ENCODE measurements at places on chromosomes 1 and 21. TPM values are rescaled to one million over a fixed set of nuclear protein-coding genes. Genes with fewer than 3 reads are reported as not detected.
A peak's percentile ranks its signal among the peaks of the same experiment; 100 is the strongest.

Gene DMBX1
- not detected for total RNA-seq

DNA sequence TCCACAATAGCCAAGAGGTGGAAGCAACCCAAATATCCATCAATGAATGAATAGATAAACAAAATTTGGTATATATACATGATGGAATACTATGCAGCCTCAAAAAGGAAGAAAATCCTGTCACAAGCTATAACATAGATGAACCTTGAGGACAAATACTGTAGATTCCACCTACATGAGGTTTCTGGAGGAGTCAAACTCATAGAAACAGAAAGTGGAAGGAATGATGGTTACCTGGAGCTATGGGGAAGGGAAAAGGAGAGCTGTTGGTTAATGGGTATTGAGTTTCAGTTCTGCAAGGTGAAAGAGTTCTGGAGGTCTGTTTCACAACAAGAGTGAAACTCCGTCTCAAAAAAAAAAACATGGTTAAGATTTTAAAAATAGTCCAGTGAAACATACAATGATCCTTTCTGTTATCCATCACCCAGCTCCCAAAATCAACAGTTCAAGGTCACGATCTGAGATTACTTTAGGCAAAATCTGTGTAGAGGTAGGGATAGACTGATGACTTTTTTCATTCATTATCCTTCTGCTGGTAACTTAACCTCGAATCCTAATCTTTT lies 80.8 kb upstream of the HNRNPU start:
- DNase-seq, result no peak

DNA sequence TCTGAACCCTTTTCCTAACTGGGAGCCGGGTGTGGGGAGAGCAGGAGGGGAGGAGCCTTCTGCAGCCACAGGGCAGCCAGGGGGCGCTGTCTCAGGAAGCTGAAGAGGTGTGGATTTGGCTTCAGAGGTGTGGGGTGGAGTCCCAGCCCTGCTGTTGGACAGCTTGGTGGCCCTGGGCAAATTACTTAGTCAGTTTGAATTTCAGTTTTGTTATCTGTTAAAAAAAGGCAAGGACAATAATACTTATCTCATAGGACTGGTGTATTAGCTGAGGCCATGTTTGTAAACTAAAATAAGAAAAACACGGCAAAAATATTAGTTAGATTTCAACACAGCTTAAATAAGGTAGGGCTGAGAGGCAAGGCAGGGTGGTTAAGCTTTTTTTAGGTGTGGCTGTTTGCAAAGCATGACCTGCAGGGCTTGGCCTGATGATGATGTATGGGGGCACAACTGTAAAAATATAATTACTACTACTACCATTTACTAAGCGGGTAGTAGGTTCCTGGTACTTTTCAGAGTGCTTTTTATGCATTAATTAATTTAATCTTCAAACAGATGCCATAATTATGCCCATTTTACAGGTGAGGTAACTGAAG lies 111.8 kb downstream of the PLXNA2 start:
- DNase-seq, result peak; percentile 72

GRCh38 chr1:222239130-222239529 lies 308.8 kb downstream of the HHIPL2 start:
- DNase-seq, result no peak

DNA sequence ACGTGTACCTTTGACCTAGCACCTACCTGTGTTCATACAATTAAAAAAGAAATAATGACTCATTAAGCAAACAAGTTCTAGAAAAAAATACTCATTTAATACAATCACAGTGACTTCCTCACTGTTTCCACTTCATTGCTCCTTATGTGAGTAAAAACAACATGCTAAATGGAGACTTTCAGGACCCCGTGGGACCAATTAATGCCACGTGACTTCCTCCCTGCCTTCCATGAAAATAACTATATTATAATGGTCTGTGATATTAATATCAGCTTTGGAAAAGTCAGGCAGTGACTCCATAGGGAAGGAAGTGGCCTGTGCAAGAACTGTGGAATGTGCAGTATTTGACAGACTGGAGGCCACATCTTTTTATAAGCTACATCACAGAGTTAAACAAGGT lies 337.8 kb downstream of the HLX start:
- DNase-seq, result no peak

Gene CD1E
- not detected for total RNA-seq

- peak; percentile 52 for DNase-seq
These were observed 23.2 kb downstream of the HIVEP3 start for GRCh38 chr1:41895552-41895951.

Gene FAM167B
- total RNA-seq, result 5.2 TPM

GRCh38 chr21:18340387-18340942 lies 63.1 kb downstream of the TMPRSS15 start:
- DNase-seq, result peak; percentile 0

DNA sequence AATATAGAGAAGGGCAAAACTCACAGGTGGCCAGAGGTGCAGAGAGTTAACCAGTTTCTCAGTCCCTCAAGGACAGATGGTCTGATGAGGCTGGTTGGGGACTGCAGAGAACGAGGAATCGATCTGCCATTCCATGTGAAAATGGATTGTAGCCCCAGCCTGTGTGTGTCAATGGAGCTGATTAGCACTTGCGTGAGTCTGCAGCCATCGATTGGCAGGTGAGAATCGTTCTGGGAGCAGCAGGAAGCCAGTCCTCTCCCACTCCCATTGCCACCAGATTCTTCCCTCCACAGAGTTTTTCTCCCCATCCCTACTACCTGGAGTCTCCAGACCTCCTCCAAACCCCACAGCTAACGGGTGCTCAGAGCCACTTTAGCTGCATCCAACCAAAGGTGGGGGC lies 18.3 kb upstream of the PSMB2 start:
- no peak for DNase-seq

Gene SLC9C2
- not detected for total RNA-seq

Gene VASH2
- total RNA-seq, result 0.97 TPM

Gene NPL
- total RNA-seq, result 3.5 TPM

Gene HSD3B2
- total RNA-seq, result not detected

GRCh38 chr1:15945011-15945831 lies 30.7 kb downstream of the ZBTB17 start:
- no peak for DNase-seq

- no peak for DNase-seq
These were observed 371.7 kb upstream of the PTBP2 start for GRCh38 chr1:96349896-96350295.

- DNase-seq, result peak; percentile 89
These were observed 22.1 kb upstream of the TDRD10 start for GRCh38 chr1:154479764-154480421.

Gene CXADR
- 0.32 TPM for total RNA-seq

DNA sequence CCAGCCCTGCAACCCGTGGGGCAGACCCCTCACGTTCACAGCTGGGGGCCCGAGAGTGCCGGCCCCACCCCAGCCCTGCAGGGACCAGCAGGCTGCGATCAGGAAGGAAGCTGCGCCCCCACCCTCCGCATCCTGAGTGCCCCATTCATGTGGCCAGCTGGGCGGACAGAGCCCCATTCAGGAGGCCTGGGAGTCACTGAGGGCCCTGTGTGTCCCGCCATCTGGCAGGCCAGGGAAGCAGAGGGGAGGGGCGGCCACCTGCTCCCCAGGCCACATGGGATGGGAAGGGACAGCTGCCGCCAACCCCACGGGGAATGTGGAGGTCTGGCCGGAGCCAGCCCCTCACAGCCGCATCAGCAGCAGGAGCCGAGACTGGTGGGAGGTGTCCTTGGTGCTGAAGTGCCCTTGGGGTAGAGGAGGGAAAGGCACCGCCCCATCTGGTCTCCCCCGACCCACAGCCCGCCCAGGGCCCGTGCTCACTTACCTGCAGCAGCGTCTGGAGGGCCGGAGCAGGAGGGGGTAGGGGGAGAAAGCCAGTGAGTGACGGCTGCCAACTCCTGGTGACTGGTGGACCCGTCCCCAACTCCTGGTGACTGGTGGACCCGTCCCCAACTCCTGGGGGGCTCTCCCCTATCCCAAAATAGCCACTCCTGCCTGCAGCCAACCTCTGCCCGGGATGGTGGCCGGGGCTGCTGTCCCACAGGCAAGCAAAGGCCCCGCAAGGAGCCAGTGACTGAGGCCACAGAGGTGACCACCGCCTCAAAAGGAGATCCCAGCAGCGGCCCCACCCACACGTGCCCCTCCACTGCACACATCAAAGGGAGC lies 8.7 kb downstream of the ACAP3 start:
- no peak for DNase-seq

GRCh38 chr1:222068937-222069336 lies 327.0 kb upstream of the DUSP10 start:
- no peak for DNase-seq

Gene RGS18
- total RNA-seq, result not detected

Gene TEDDM1
- total RNA-seq, result not detected

Gene DHDDS
- total RNA-seq, result 69.1 TPM

All from fibroblast of villous mesenchyme (primary cell).